Natural killer cell treated with Interleukin-12 subunit alpha and Interleukin-12 subunit beta and Interleukin-15 and Interleukin-18, amount 100 ng/mL, for 72 hours (primary cell): ENCODE measurements at places on chromosomes 11 and 22. TPM values are rescaled to one million over a fixed set of nuclear protein-coding genes. Genes with fewer than 3 reads are reported as not detected.

DNA sequence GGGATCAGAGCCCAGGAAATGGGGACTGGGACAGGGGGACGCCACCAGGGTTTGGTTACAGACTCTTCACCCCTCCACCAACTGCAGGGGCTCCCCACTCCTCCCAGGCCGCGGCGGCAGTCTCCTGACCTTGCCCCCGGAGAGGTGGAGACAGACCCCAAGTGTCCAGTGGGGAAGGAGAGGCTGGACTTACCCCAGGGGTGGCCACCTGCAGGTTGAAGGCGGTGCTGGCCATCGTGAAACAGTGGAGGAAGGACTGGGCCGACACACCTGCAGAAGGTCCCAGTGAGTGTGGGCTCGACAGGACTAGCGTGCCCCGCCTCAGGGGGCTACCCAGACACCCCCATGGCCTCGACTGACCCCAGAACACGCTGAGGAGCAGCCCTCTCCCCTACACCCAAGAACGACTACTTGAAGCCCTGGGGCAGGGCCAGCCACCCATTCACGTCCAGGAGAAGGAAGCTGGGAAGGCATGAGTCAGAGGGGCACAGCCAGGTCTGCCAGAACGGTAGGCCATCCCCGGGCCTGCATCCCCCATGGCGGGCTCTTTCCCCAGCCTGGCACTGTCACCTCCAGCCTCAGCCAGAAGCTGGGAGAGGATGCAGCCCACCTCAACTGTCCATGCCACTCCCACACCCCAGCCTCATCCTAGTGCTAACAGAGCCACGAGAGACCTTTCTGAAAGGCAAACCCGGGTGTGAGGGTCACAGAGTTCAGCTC lies 2.3 kb downstream of the GATD1 start:
- peaks cover 13% of the 10 kb centered on the region for H3K4me1 ChIP-seq
- peak overlapping the region; percentile 81 for H3K4me3 ChIP-seq
- H3K27ac ChIP-seq = peak overlapping the region; percentile 61
- DNase-seq = no peak

DNA sequence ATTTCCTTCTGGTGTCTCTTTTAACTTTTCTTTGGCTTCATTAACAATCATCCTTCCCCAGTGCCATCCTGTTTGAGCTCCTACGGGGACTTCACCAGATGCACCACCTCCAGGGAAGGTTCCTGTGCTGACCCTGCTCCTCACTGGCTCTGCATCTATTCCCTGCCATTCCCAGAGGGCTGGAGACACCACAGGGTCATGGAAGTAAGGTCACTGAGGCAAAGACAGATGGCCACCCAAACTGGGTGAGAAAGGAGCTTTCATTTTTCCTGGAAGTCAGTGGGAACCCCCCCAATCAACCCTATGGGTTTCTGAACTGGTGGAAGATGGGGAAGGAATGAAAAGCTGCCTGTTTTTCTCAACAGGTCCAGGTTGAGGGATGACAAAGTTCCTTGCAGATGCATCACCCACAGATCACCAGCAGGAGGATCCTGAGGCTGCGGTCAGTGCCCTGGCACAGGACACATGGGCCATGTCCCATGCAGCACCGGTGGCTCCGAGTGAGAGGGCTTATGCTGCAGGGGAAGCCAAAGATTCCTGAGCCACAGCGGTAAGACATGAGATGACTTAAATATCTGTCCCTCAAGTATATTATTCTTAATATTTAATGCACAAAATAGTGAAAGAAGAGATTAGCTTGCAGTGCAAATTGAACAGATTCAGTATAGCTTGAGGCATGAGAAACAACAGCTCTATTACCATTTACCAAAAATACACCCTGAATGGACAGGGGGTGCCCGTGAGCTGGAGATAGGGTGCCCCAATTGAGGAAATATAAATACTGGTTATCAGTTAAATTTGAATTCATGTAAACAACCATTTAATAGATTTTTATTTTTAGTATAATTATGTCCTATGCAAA lies 73.0 kb upstream of the VPREB1 start:
- H3K4me3 ChIP-seq = no peak overlapping the region
- H3K4me1 ChIP-seq = peaks cover 18% of the 10 kb centered on the region
- no peak for DNase-seq
- peaks cover 7% of the 10 kb centered on the region for H3K27me3 ChIP-seq
- H3K36me3 ChIP-seq = no peaks in the 10 kb centered on the region

DNA sequence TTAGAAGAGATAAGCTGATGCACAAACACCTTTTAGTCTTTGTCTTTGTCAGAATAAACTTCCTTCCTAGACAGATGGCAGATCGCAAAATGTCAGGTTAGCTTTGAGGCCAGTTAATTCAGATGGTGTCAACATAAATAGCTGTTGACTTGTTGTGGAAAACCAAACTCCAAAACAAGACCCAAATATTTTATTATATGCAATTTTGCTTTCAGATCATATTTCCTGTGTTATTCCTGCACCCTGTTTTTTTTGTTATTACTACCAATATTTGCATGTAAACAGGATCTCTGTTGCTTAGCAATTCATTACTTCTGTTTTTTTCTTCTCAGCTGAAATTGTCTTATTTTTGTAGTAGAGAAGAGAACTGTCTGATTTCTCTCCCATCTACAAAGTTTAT lies 316.0 kb downstream of the ETS1 start:
- DNase-seq = no peak
- peak overlapping the region; percentile 58 for H3K27ac ChIP-seq
- H3K4me1 ChIP-seq = peaks cover 17% of the 10 kb centered on the region
- no peaks in the 10 kb centered on the region for H3K27me3 ChIP-seq

OR5M8 gene
- total RNA-seq = not detected
